Activated CD4-positive, alpha-beta T cell treated with anti-CD3 and anti-CD28 coated beads, Interleukin-2, amount 10 ng/mL, durations not matched to agents 7 days and 5 days (primary cell): ENCODE measurements at places on chromosomes 6 and 20. TPM values are rescaled to one million over a fixed set of nuclear protein-coding genes. Genes with fewer than 3 reads are reported as not detected.

The TENT5A gene
- 2.0 TPM for total RNA-seq

The TINAG gene
- not detected for total RNA-seq

The ALDH5A1 gene
- 3.6 TPM for total RNA-seq

The MRAP2 gene
- not detected for total RNA-seq

The EYS gene
- not detected for total RNA-seq

The EFCAB8 gene
- total RNA-seq: 0.94 TPM

The BTN1A1 gene
- not detected for total RNA-seq

The C20orf144 gene
- total RNA-seq: 0.15 TPM

The SMIM26 gene
- 73.4 TPM for total RNA-seq

The PTCHD4 gene
- not detected for total RNA-seq

The CENPQ gene
- 13.9 TPM for total RNA-seq

The BCAS4 gene
- 10.6 TPM for total RNA-seq

The DEFB128 gene
- total RNA-seq: not detected

The SOBP gene
- total RNA-seq: 0.27 TPM

The NKX2-4 gene
- total RNA-seq: not detected

The ANGPT4 gene
- total RNA-seq: not detected

The DEFB127 gene
- total RNA-seq: not detected

The GPR6 gene
- not detected for total RNA-seq

The SAMD5 gene
- not detected for total RNA-seq

The CAGE1 gene
- total RNA-seq: 0.12 TPM

The SNAI1 gene
- total RNA-seq: not detected

The XKR7 gene
- 0.05 TPM for total RNA-seq

The GPLD1 gene
- total RNA-seq: 0.15 TPM

The NKAIN4 gene
- total RNA-seq: not detected

The MRPS18B gene
- total RNA-seq: 44.4 TPM

The SENP6 gene
- total RNA-seq: 70.9 TPM

The MYL9 gene
- total RNA-seq: 0.42 TPM

The HLA-DOA gene
- 1.6 TPM for total RNA-seq

The WFDC5 gene
- not detected for total RNA-seq

The PRR18 gene
- total RNA-seq: not detected

The CHRNA4 gene
- total RNA-seq: not detected

The BACH2 gene
- total RNA-seq: 59.4 TPM

The SMLR1 gene
- not detected for total RNA-seq

The BNIP5 gene
- not detected for total RNA-seq

The PAK5 gene
- total RNA-seq: not detected

The HNF4A gene
- total RNA-seq: not detected

The CLPSL1 gene
- total RNA-seq: not detected

The IPCEF1 gene
- total RNA-seq: 26.2 TPM

The RNF217 gene
- 1.1 TPM for total RNA-seq

The TRIM40 gene
- not detected for total RNA-seq

The PRDM1 gene
- total RNA-seq: 30.8 TPM

The CPNE1 gene
- 252 TPM for total RNA-seq

The CYP24A1 gene
- total RNA-seq: not detected

The AVP gene
- total RNA-seq: not detected

The ZKSCAN3 gene
- 6.2 TPM for total RNA-seq

The COL9A3 gene
- not detected for total RNA-seq
